ENCODE measurements at places on chromosomes 7 and 10.
A peak's percentile ranks its signal among the peaks of the same experiment; 100 is the strongest.

DNA sequence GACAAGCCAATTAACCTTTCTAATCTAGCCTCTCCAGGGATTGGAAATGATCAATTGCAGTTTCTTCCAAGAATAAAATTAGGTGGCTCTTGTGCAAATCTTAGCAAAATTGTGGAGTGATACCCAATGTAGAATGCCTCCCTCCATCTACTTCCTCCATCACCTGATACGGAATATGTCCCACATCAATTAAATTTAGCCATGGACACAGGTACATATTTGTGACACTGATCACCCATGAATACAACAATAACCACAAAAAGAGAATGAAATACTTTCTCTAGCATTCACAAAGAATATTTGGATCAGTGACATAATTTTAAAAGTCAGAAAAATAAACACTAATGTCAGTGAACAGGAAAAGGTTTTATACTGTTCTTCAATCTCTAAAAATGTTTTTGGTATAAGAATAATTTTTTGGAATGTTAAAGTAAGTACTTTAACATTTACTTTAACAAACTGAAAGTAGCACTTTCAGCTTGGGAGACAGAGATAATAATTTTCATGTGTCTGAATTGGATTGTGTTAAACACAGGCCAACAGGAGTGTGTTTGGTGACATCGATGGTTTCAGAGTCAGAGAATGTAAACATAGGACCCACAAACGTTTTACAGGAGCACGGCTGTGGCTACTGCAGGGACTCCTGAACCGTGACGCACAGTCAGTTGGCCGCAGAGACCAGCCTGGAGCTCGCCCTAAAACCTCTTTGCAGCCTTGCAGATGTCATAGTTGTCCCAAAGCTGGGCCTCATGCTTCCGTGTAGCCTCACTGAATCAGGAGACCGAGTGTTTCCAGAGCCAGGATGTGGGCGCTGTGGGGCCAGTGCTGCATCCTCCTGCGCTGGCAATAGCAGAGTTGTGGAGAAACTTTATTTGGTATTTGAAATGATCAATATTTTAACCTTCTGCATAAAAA, 7.2 kb downstream of the RBM20 start:
- DNase-seq, result no peak

DNA sequence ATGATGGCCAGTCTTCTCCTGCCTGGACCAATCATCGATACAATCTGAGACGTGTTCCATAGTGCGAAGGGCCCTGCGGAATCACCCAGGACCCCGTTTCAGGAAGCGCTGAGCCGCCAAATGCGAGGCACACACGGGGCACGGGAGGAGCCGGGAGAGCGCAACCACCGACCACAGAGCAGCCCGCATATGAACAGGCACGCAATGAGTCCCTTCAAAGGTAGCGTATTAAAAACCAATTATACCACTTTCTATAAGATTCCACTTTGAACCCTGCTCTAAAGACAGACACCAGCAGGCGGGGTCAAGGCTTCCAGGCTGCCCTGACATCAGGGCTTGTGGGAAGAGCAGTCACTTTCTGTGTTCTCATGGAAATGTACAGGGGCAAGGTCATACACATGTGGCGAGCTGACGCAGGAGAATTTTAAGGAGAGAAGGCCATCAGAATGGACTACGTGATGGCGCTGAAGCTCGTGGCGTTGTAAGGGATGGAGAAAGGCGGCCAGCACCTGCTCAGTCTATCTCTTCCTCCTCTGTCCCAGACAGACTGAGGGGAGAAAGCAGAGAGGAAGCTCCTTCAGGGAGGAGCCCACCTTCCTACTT, 46.2 kb downstream of the AMZ1 start:
- DNase-seq, result no peak

DNA sequence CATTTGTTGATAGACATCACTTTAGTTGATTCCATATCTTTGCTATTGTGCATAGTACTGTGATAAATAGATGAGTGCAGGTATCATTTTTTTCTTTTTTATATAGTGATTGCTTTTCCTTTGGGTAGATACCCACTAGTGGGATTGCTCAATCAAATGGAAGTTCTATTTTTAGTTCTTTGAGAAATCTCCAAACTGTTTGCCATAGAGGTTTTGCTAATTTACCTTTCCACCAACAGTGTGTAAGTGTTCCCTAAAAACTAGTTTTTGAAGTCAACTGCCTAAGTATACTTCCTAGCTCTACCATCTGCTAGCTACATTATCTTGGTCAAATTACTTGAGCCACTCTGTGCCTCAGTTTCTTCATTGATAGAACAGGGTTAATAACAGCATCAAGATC, 31.5 kb upstream of the RSBN1L start:
- no peak for DNase-seq

- DNase-seq, result no peak
Measured at GRCh38 chr7:125396466-125397151, 467.0 kb upstream of the POT1 start.

GRCh38 chr7:157400171-157400860, 63.5 kb downstream of the DNAJB6 start:
- no peak for DNase-seq

DNA sequence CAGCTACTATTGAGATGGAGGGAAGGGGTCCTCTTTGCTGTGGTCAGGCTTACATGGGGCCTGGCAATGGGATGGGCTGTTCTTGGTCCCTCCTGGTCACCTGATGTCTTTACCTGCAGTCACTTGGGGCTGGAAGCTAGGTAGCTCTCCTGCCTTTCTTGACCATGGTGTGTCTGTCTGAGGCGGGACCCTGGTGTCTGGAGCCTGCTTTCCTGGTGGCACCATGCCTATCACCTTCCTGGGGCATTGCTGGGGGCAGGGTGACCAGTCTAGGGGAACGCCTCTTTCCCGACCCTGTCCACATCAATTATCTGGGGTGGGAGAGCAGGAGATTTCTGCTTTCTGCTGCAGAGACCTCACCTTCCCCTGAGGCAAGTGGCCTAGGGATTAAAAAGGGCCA, 55.6 kb downstream of the ARHGAP22 start:
- peak; percentile 37 for DNase-seq

DNA sequence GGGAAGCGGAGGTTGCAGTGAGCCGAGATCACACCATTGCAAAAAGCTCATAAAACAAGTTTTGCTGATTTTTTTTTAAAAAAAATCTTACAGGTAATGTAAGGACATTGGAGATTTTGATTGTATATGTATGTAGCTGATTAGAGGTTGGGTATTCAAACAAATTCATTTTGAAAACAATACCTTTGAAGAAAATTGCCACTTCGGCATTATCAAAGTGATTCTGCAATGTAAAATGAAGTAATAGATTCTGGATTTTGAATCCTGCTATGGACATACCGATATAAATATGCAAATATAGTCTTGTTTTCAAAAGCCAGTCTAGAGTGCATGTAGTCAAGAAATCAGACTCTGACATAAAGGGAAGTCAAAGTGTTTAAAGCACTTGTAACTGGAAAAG, 12.4 kb upstream of the IGF2BP3 start:
- no peak for DNase-seq

DNA sequence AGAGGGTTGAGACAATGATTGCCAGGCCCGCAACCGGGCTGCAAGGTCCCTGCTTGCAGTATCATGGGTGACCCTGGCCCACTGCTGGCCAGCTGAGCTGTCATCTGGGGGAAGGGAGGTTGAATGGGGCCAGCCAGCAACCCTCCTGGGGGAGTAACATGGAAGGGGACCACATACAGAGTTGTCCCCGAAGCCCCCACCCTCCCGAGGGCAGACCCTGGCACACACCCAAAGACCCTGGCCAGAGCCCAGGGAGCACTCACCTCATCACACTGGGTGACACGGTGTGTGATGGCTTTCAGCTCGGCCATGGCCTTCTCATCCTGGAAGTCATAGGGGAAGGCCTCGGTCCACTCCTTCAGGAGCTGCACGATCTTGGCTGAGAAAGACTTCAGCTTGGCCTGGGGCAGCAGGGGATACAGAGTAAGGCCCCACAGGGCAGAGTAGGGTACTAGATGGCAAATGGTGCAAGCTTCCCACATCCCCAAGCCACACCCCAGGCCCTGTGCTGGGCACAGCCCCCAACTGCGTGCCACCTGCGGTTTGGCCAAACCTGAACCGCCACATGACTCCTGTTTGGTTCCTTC, 63.4 kb downstream of the CSGALNACT2 start:
- DNase-seq, result peak; percentile 67

- no peak for DNase-seq
Measured at GRCh38 chr7:22723637-22724036, 3.4 kb upstream of the IL6 start.

GRCh38 chr7:83732305-83732704, 83.4 kb upstream of the SEMA3E start:
- no peak for DNase-seq

GRCh38 chr7:30147785-30148184, 13.0 kb downstream of the MTURN start:
- no peak for DNase-seq

- peak; percentile 49 for DNase-seq
Measured at GRCh38 chr10:78890506-78890905, 178.3 kb upstream of the ZMIZ1 start.
